ENCODE measurements at places on chromosomes 7 and 10.
A peak's percentile ranks its signal among the peaks of the same experiment; 100 is the strongest.

DNA sequence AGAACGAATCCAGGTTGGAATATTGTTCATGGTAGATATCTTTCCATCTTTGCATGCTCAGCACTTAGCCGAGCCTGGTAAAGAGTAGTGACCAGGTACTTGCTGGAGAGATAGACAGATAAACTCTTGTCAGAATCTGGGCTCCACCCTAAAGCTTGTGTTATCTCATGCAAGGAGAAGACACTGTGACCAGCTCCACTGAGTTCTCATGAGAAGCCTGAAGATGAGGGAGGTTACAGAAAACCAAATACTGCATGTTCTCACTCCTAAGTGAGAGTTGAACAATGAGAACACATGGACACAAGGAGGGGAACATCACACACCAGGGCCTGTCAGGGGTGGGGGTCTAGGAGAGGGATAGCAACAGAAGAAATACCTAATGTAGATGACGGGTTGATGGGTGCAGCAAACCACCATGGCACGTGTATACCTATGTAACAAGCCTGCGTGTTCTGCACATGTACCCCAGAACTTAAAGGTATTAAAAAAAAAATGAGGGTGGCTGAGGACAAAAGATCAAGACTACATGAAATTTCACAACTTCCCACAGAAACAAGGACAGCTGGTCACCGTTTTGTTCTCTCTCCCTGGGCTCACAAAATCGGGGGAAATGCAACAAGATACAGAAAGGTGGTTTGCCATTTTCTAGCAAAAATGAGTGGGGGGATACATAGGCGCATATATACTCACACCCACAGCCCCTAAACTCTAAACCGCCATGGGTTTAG is 17.4 kb downstream of the DLG5 start:
- DNase-seq = no peak

GRCh38 chr10:31031205-31031557 is 484 bp downstream of the ZNF438 start:
- DNase-seq = no peak

- DNase-seq = no peak
These were observed 163.5 kb downstream of the SH3PXD2A start for GRCh38 chr10:103691723-103692435.

DNA sequence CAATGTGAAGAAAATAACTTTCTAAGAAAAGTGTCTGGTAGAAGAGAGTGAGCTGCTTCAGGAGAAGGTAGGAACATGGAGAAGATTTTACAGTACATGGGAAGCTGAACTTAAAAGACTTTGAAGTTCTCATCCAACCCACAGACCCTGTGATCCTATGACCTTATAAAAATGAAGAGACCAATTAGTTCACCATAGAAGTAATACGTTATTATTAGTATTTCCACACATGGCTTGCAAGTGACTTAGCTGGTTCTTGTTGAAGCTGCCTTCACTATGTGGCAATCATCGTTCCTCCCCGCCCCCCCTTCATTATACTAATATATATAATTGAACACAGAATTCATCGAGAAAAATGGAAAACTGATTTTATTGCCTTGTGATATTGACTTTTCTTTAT is 129.1 kb downstream of the SND1 start:
- no peak for DNase-seq

- no peak for DNase-seq
These were observed 3.1 kb downstream of the PARD3 start for GRCh38 chr10:34811968-34812514.

GRCh38 chr10:82982110-82982608 is 1107.2 kb downstream of the NRG3 start:
- DNase-seq = no peak

DNA sequence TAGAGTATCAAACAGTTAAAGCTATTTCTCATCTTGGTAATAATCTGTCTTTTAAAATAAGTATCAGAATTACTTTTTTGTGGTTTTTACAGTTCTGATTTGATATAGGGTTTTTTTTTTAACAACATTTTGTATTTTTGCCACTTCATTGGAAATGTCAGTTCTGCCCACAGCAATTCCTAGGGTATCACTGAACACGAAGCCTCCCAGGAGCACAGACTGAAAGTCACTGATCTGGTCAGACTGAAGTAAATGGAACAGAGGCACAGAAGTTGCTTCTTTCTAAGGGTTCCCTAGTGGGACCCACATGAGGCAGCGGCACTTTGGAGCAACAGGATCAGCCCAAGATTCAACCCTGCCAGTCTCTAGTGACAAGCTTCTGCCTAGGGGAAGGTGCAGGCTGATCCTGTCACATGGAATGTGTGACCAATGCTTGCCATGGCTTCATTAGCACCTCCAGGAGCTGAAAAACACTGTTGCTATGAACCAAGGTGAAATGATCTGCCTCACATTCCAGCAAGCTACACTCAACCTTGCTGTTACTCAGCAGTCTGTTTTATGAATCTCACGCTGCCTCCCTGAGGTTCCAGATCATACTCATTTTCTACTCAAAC is 273.4 kb upstream of the CSTF2T start:
- peak; percentile 19 for DNase-seq

GRCh38 chr10:971150-971542 is 17.1 kb upstream of the GTPBP4 start:
- DNase-seq = peak; percentile 23

- no peak for DNase-seq
These were observed 426.9 kb downstream of the LRMDA start for GRCh38 chr10:75858339-75858738.

DNA sequence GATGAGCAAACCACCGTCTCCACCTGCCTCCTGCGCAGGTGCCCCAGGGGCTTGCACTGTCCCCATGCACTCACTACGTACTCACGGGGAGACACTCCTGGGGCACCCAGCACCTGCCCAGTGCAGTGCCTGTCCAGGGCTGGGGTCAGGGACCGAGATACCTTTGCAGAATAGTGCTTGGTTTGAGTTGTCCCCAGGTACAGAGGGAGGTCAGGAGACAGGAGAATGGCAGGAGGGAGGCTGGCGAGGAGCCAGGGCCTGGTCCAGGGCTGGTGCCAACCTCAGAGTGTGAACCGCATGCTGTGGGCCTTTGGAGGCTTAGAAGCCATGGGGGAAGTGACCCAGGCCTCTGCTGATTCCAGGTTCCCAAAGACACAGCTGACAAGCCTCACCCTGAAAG is 110.1 kb upstream of the GPR26 start:
- no peak for DNase-seq

DNA sequence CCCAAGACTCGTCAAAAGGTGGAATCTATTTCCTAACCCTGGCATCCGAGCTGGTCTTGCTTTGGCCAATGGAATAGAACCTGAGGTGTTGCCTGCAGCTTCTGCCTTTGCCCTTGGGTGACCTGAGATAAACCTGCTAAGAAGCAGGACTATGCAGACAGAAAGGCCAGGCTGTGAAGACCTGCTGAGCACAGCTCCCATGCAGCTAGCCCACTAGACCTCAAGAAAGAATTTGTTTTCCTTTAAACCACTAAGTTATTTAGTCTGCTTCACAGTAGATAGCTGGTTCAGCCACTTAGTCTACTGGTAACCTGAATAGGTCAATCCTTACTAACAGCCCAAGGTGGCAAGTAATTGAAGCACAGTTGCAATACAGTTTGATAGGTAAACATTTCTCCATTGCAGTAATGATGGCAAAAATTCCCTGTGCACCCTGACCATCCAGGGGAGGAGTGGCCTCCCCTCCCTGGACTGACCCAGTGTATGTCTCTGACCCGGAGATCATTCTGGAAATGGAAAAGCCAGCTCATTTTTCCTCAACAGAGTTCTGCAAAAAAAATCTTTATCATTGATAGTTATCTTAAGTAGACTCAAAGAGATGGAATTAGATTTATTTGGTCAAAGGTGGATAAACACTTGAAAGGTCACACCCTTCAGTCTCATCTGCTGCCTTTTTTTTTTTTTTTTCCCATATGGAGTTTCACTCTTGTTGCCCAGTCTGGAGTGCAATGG is 20.0 kb downstream of the TNS3 start:
- DNase-seq = no peak

DNA sequence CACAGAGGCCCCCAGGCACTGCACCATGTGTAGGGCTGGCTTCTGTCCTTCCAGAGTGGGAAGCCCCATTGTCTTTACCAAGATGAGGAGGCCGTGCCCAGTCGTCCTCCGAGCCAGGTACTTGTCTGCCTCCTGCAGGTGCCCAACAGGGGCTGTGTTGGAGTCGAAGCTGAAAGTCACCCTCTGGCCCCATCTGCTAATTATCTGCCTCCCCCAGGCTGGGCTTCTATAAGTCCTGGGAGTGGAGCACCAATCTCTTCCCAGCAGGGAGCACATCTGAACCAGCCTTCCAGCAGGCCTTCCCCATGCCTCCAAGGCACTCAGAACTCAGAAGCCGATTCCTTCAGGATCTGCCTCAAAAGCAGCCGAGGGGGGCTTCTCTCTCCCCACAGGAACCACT is 11.6 kb upstream of the CHST15 start:
- no peak for DNase-seq

DNA sequence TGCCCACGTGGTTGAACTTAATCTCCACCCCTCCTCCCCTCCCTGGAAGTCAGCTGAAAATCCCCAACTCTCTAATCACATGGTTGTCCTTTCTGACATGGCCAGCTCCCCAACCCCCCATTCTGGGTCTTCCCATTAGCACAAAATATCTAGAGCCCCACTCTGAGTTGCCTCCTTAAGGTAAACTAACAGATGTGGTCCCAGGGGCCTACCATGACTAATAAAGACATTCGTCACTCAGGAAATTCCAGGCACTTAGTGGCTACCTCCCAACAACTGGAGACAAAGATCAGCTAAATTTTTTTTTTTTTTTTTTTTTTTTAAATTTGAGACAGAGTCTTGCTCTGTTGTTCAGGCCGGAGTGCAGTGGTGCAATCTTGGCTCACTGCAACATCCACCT is 21.1 kb downstream of the CCDC126 start:
- no peak for DNase-seq

DNA sequence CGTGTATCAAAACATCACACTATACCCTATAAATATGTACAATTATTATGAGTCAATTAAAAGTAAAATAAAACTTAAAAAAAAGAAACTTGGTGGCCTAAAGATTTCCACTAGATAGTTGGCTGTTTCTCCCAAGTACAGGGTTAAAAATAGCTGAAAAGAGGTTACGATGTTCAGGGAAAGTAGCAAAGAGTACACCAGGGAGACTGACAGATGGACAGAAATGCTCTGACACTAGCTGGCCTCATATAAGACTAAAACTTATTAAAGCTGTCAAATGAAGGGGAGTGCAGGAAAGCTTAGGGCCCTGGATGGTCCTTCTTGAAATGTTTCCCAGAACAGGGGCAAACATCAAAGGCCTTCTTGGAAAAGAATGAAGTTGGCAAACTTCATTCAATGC is 51.3 kb downstream of the TCAF1 start:
- DNase-seq = no peak

GRCh38 chr7:138929969-138930368 is 51.2 kb downstream of the KIAA1549 start:
- DNase-seq = no peak

DNA sequence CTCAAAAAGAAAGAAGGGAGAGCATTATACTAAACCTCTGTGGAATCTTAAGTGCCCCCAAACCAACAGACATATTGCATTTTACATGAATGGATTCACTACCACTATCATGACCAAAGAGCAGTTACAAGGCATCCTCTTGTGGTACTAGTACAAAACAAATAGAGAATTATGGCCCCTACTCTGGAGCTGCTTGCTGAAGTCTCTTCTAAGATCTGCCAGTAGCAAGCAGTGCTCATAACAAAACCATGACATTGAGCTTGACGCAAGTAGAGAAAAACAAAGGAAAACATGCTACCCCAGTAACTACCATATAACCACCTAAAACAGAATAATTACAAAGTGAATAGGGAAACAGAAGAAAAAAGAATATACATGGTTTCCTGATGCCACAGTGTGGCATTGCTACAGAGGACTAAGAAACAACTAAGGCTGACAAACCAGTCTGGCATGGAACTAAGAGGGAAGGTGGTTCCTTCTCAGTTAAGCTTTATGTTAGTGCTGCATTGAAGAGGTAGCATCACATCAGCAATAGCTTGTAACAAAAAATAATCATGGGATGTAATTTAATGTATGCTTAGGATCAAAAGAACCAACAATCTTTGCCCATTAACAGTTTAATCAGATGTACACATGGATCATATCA is 150.2 kb upstream of the AGR3 start:
- DNase-seq = no peak

DNA sequence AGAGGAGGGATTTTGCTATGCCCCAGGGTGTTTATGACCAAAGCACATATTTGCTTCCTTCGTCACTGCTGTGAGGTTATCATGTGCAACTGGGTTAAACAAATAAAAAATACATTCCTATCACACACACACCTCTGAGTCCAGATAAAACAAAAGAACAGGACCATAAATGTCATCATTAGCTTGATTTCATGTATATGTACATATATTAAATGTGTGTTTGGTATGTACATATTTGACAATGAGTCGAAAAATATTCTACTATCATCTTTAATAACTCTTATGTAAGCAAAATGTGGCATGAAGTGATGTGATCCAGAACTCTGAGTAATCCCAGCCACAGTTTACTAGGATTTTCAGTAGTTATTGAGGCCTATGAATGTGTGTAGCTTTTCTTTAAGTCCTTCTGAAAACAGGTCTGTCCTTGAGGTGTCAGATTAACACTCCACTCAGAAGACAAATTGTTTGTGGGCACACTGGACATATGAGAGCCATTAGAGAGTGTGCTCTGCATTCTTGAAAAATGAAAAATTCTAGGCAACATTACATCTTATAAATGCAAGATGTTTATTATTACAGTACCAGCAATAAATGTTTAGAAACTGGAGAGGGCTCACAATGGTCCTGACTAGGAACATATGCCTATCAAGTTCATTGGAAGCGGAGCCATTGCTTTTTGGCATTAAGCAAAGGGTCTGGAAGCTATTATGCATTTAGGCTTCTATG is 335.1 kb upstream of the SEMA3A start:
- no peak for DNase-seq

- DNase-seq = no peak
These were observed 10.7 kb downstream of the XPNPEP1 start for GRCh38 chr10:109912335-109913281.

DNA sequence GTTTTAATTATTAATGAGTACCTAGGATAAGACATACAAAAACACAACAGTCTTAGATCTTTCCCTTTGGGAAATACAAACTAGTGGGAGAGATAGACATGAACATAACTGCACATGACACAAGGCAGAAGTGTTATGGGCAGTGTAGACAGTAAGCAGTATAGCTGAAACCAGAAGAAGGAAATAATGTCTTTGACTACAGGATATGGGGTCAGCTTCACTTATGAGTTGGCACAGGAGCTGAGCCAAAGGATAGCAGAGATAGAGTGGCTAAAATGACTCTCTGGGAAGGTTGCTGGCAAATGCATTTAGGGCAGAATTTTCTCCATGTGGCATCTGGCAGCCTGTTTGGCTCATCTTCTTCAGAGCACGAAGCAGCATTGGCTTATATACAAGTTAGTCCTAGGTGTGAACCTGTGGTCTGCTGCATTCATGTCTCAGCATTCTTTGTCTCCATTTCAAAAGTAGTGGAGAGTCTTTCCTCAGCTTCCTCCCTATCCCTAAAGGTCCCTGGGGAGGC is 60.3 kb upstream of the FEZF1 start:
- DNase-seq = no peak

DNA sequence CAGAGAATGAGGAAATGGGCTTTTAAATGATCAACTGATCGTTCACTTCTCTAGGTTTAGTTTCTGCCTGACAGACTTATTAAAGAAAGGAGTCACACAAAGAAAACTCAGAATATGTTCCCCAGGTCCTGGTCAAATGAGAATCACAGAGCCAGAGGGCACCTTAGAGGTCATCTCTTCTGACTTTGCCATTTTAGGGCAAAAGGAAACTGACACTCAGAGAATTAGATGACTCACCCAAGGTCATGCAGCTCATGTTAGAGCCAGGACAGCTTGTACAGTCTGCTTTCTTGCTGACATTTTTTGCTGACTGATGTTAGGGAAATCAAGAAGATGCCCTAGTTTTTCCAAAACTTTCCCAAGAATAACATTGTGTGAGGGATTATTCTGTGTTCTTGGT is 312.7 kb upstream of the SP8 start:
- no peak for DNase-seq
